Cortex of kidney (tissue), 1 donor: ENCODE measurements at places on chromosomes 7 and 10.

DNA sequence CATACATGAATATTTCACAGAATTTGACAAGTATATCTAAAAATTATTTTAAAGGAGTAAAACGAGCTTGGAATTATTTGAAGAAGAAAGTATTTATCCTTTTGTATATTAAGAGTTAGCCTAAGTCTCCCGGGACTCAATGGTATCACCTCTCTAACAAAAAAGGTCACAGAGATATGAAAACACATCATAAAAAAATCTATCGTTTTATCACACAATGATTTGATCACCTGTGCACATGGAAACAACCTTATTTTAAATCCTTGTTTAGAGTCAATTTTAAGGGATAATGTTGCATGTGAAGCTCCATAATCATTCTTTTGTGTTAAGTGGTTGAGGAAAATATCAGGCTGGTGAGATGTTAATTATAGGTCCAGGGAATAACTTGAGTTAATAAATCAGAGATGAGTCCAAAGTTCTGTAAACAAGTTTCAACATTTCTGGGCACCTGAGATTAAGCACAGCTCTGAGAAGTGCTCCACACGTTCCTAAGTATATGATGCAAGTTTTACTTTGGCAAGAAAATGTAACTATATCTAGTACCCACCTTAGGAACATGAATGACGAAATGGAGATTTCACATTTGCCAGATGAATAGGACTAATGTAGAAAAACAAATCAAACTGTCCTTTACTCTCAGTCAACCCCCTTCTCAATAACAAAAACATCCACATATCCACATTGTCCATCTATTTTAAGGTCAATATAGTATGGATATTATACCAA, 148.5 kb upstream of the AKR1E2 start:
- no peak for DNase-seq

DNA sequence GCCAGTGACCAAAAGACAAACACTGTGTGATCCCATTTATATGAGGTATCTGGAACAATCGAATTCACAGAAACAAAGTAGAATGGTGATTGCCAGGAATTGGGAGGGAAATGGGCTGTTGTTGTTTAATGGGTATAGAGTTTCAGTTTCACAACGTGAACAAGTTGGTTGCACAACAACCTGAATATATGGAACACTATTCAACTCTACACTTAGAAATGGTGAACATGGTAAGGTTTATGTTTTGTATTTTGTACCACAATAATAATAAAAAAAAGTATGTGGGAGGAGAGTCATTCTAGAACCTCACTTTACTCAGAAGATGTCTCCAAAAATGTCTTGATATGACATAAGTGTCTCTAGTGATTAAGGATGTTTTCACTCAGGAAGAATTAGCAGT, 85.2 kb upstream of the SGCE start:
- DNase-seq: no peak

DNA sequence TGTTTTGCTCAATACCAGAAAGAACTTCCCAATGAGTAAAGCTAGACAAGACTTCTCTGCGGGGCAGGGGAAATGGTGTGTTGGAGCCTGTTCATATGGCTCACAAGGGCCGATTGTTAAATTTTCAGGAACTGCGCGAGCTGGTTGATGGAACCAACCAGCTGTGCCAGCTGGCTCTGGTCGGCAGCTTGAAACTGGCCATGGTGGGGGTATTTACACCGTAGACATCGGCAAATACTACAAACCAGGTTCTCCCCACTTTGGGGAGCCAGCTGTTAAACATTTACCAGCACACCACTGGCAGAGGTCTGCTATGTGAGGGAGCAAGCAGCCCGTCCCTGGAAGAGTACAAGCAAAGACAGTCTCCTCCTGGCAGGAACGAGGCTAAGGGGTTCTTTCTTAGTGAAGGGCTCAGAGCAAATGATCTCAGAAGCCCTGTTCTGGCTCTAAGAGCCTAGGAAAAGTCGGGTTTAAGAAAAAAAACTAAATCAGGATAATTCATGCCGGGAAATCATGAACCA, 8.8 kb upstream of the ZMIZ1 start:
- no peak for DNase-seq

- DNase-seq: no peak
Measured at GRCh38 chr10:58642283-58642682, 129.6 kb downstream of the BICC1 start.

GRCh38 chr10:73780301-73780700, 1.5 kb upstream of the CHCHD1 start:
- DNase-seq: no peak

DNA sequence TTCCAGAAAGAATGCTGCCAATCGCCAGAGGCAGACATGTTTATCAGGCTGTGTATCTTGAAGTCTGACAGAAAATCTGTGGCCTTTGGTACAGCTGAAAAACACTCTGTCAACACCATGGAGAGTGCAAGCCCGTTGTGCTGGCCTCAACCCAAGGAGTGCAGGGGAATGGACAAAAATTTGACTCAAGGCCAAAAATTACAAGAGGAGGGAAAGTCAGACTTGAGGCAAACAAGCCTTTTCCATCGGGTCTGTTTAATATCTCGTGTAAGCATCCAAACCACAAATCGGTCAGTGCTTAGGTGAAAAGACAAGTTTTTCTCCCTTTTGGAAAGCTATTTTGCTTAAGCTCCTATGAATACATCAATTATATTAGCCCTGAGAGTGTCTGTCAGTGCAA, 305.3 kb upstream of the NFE2L3 start:
- no peak for DNase-seq

GRCh38 chr7:45684910-45685618, 110.9 kb downstream of the ADCY1 start:
- no peak for DNase-seq

- no peak for DNase-seq
Measured at GRCh38 chr7:48074204-48074654, 14.8 kb upstream of the UPP1 start.

DNA sequence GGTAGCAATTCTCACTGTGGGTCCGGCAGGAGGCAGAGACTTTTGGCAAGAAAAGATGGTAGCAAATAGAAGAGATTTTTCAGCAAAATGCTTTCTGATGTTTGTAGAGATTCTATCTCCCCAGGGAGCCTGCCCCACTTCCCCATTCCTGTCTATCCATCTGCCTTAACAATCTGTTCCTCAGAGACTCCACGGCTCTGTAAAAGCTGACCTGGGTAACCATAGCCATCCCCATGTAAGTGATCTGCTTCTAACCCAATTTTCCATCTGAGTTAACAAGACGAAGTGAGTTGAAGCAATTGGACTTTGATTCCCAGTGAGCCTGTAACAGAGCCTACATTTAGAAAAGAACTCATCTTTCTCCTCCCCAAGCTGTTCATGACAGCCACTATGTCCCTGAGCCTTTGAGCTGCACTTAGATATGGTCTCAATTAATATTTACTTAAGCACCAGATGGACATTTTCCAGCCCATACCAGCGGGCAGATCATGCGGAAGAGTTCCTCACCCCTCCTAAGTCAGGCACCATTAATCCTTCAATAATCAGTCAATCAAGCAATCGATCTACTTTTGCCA, 896.1 kb downstream of the CCSER2 start:
- DNase-seq: no peak

DNA sequence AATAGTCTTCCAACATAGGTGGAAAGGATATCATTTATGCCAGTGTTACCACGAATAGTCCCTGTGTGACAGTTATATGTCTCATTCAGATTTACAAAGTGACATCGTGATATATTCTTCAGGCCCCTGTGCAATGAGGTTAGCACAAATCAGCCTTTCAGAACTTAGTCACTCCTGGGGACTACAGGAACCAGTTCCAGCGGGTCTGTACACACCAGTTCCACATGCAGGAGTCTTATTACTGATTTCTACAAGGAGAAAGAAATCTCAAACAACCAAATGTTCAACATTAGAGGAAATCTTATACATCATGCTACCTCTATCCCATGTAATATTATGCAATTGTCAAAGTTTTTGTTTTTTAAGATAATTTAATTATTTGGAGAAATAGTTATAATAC, 4.4 kb upstream of the WDR91 start:
- DNase-seq: no peak

- DNase-seq: no peak
Measured at GRCh38 chr7:130521258-130521951, 29.5 kb downstream of the MEST start.
